SJSA1 (cell line): ENCODE measurements at places on chromosomes 1 and 21. TPM values are rescaled to one million over a fixed set of nuclear protein-coding genes. Genes with fewer than 3 reads are reported as not detected.

DNA sequence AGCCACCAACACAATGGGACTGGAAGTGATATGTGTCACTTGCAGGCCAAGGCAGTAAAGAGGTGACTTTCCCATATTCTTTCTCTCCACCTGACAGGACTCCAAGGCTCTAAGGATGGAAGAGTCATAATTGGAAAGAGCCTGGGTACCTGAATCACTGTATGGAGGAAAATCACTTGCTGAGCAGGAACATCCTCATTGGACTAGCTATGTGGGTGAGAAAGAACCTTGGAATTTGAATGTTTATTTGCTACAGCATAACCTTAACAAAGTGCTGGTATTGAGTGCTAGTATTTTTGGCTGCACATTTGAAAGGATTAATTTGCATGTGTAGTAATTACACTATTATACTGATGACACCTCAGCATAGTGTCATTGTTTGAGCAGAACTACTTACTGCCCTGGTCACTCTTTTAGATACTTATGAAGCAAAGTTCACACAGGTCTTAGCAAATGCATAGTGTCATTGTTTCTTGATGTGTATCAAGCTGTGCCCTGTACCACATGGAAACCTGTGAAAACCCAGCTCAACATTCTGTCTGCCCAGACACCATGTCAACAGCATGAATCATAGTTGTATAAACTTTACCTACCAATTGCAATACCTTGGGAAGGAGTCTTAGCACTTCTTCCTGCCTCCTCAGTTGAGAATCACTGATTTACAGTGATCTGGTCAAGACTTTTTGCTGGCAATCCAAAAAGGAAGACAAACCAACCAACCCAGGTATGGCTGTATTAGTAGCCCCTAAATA is 5.1 kb upstream of the S100A10 start:
- H3K4me1 ChIP-seq: peaks cover 33% of the 10 kb centered on the region
- no peak overlapping the region for H3K27ac ChIP-seq
- no peak overlapping the region for H3K4me3 ChIP-seq
- no peaks in the 10 kb centered on the region for H3K36me3 ChIP-seq

DNA sequence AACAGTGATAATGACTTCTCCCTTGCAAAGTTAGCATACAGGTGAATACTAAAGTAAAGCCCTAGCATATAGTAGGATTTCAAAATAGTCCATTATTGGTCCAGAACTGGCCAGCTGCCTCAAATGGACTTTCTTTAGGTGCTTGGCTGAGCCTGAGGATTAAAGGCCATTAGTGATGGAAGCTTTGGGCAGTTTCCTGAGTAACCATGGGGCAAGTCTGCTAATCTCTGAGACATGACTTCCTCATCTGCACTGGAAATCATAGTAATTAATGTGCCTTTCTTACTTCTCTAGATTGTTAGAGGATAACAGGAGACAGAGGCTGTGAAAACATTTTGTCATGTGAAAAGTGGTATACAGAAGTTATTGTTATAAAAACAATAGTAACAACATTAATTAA is 156.5 kb upstream of the UBE2U start:
- DNase-seq: no peak
- peaks cover 37% of the 10 kb centered on the region for H3K4me1 ChIP-seq
- H3K27ac ChIP-seq: no peak overlapping the region
- H3K4me3 ChIP-seq: no peak overlapping the region
- no peaks in the 10 kb centered on the region for H3K36me3 ChIP-seq

GRCh38 chr1:226532553-226532952 is 16.0 kb upstream of the STUM start:
- no peaks in the 10 kb centered on the region for H3K36me3 ChIP-seq
- peaks cover 6% of the 10 kb centered on the region; the same call in 1 of the 2 replicates for H3K27me3 ChIP-seq
- no peak overlapping the region for H3K27ac ChIP-seq
- no peak for DNase-seq

- no peaks in the 10 kb centered on the region; the same call in 1 of the 2 replicates for H3K27me3 ChIP-seq
- no peaks in the 10 kb centered on the region for H3K36me3 ChIP-seq
- no peak overlapping the region for H3K27ac ChIP-seq
- H3K4me3 ChIP-seq: no peak overlapping the region
These were observed 115.7 kb upstream of the ATP1A1 start for GRCh38 chr1:116257341-116257767.

- H3K4me3 ChIP-seq: no peak overlapping the region
- H3K27ac ChIP-seq: no peak overlapping the region
- H3K36me3 ChIP-seq: peaks cover 4% of the 10 kb centered on the region; the same call in 1 of the 2 replicates
- no peaks in the 10 kb centered on the region for H3K27me3 ChIP-seq
These were observed 13.6 kb downstream of the CNST start for GRCh38 chr1:246579818-246580217.

DNA sequence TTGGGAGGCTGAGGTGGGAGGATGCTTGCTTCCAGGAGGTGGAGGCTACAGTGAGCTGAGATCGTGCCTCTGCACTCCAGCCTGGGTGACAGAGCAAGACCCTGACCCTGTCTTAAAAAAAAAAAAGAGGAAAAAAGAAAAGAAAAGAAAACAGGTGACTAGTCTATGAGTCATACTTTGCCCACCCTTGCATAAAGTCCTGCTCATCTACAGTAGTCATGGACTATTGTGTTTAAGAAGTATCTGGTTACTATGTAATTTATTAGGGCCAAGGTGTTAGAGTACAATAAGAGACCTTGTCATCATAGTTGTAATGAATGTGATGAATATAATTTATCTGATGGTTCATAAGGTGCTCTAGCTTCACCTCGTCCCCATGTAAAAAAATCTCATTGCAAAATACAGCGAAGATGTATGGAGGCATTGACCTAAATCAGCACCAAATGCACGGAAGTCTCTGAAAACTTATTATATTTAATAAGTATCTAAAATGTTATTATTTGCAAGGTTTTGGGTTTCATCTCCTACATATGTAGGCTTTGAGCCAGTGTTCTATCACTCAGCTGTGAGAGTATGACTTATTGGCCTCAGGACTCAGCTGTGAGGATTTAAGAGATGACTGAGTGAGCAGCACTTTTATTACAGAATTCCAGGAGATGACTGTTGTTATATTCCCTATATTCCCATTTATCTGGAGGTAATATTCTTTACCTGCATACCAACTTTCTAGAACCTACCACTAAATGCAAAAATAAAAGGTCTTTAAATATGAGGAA is 19.9 kb upstream of the KCNJ6 start:
- no peaks in the 10 kb centered on the region for H3K4me1 ChIP-seq
- no peaks in the 10 kb centered on the region for H3K27me3 ChIP-seq
- H3K36me3 ChIP-seq: no peaks in the 10 kb centered on the region
- H3K4me3 ChIP-seq: no peak overlapping the region
- DNase-seq: no peak
- H3K27ac ChIP-seq: no peak overlapping the region

DNA sequence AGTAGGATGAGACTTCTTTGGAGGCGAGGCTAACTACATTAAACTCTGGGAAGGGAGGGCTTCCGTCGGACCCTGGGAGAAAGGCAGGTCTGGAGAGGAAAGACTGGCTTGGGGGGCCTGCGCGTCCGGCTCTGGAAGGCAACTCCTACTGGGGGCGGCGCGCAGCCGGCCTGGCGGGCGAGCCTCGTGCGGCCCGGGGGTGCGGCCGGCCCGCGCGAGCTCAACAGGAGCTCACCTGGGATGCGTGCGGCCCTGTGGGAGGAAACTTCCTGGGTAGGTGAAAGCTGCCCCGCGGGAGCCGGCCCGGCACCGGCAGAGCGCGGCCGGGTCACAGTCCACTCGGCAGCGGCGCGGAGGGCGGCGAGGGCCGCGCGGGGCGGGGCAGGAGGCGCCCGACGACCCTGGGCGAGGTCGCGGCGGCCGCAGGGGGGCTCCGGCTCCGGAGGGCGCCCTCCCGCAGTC is 449 bp downstream of the EPS15 start:
- peaks cover 9% of the 10 kb centered on the region; the same call in 1 of the 2 replicates for H3K36me3 ChIP-seq
- H3K4me3 ChIP-seq: peak overlapping the region; percentile 96
- no peaks in the 10 kb centered on the region for H3K27me3 ChIP-seq
- H3K4me1 ChIP-seq: peaks cover 41% of the 10 kb centered on the region
- no peak for DNase-seq

DNA sequence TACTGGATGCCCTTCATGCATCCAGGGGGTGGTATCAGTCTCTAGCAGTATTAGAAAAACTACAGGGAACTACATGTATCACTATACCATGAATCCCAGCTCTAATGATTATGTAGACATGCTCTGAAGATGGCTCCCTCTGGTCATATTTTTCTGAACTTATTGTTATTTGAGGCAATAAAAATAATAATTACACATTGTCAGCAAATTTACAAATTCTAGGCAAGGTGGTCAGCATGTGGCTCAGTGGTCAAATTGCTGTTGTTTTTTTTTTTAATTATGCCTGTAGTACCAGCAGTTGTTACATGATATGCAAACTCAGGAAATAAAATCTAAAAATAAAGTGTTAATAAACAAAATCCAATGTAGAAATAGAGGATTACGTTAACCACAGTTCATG is 22.5 kb downstream of the ASTN1 start:
- peaks cover 4% of the 10 kb centered on the region; the same call in 1 of the 2 replicates for H3K27me3 ChIP-seq
- no peak overlapping the region for H3K4me3 ChIP-seq
- H3K36me3 ChIP-seq: no peaks in the 10 kb centered on the region
- H3K4me1 ChIP-seq: no peaks in the 10 kb centered on the region
- no peak overlapping the region for H3K27ac ChIP-seq

DNA sequence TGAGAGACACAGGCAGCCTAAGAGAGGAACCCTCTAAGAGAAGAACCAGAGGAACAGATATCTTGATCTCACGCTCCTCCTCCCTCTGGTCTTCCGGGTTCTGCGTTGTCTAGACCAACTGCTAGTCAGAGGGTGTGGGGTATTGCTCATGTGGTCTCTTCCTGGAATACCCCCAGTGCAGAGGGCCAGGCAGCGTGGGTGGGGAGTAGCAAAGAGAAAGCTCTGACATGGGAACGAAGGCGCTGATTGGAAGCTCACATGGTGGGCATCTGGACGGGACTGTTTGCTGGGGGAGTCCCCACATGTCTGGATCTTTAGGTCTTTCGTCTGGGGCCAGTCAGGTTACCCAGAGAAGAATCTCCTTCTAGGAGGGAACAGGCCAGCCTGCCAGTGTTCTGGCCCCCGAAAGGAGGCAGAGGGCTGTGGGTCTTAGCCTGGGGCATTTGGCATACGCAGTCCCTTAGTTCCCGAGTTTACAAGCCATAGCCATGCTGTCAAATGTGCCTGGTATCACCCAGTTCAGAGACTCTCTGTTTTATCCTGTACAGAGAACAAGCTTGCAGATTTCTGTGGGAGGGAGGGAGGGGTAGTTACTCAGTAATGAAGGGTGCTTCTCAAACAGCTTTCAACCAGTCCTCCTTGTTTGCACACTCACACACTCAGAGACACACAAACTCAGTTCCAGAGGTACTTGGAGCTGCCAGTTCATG is 18.3 kb upstream of the IL6R start:
- DNase-seq: no peak
- H3K27me3 ChIP-seq: 0 out of 2 replicates have a peak, but pooled peaks cover 3% of the 10 kb centered on the region
- H3K27ac ChIP-seq: no peak overlapping the region
- H3K4me1 ChIP-seq: peaks cover 7% of the 10 kb centered on the region

DNA sequence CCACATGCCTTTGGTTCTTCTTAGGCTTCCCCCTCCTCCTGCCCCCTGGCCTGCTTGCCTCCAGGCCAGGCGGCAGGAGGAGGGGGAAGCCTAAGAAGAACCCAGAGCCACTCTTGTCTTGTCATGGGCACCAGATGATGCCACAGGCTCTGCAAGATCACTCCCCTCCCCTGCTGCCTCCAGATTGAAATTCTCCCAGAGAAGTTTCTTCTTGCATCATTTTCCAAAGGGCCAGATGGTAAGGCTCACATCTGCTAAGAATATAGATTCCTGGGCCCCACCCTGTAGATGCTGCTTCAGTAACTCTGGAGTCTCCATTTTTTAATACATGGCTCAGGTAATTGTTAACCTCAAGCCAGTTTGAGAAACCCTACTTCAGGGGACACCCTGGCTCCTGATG is 60.8 kb downstream of the FAM163A start:
- DNase-seq: no peak
- H3K4me3 ChIP-seq: no peak overlapping the region
- no peak overlapping the region for H3K27ac ChIP-seq
- H3K36me3 ChIP-seq: no peaks in the 10 kb centered on the region
- no peaks in the 10 kb centered on the region; the same call in 1 of the 2 replicates for H3K27me3 ChIP-seq
- H3K4me1 ChIP-seq: no peaks in the 10 kb centered on the region

DNA sequence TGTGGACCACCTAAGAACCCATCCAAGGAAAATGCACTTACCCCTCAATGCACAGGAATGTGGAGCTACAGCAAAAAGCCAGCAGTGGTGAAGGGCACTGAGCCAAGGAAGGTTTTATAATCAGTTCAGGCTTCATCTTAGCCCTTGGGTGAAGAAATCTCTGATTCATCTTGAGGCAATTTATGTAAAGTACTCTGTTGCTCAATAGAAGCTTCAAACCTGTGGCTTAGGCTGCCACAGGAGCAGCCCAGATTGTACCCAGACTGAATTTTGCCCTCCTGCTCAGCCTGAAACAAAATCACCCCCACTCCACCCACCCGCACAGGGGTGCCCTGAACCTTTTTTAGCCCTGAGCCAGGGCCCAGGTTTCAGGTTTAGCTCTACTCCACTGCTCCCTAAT is at the start of gene S100A12:
TSS of gene S100A12 (minus strand) at position 111 of the 400 bp plus-strand sequence. CDS start 1,029 bp downstream, outside the sequence.
- H3K4me3 ChIP-seq: no peak within 1 kb of the TSS
- H3K27me3 ChIP-seq: no peaks in the 10 kb centered on the region
- H3K27ac ChIP-seq: no peak within 1 kb of the TSS

GRCh38 chr1:209819058-209819457 is 8.7 kb upstream of the UTP25 start:
- DNase-seq: no peak
- H3K36me3 ChIP-seq: no peaks in the 10 kb centered on the region
- H3K4me1 ChIP-seq: peaks cover 14% of the 10 kb centered on the region
- H3K27ac ChIP-seq: no peak overlapping the region
- 0 out of 2 replicates have a peak, but pooled peaks cover 3% of the 10 kb centered on the region for H3K27me3 ChIP-seq

DNA sequence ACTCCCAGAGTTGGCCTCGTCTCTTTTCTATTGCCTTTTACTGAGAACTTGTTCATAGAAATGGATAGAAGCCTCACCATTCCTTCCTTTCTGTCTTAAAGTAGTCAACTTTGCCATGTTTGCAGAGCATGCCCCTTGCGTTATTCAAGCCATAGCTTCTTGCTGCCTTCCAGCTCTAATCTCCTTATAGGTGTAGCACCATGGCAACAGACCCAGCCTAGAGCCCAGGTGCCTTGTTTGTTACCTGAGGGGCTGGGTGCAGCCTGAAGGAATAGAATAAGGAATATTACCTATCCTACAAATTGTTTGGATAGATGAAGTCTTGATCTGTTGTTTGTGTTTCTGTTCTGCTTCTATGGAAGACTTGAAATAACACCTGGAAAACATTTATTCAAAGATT is 59.9 kb downstream of the CLEC20A start:
- H3K4me1 ChIP-seq: peaks cover 3% of the 10 kb centered on the region
- H3K27me3 ChIP-seq: no peaks in the 10 kb centered on the region
- H3K27ac ChIP-seq: no peak overlapping the region
- H3K36me3 ChIP-seq: peaks cover 18% of the 10 kb centered on the region
- no peak overlapping the region for H3K4me3 ChIP-seq

GRCh38 chr1:150235294-150235851 is 539 bp downstream of the ANP32E start:
- H3K36me3 ChIP-seq: peaks cover 26% of the 10 kb centered on the region
- H3K27ac ChIP-seq: peak overlapping the region; percentile 72
- H3K4me1 ChIP-seq: peaks cover 13% of the 10 kb centered on the region
- H3K27me3 ChIP-seq: no peaks in the 10 kb centered on the region
- H3K4me3 ChIP-seq: peak overlapping the region; percentile 90

HFM1 gene
- total RNA-seq: not detected in 2 replicates

FMO4 gene
- 2.8 TPM in 1 of 2 replicates, not detected in the other for total RNA-seq

ETV3L gene
- not detected in 2 replicates for total RNA-seq

KCNT2 gene
- 0.05 and 0.25 TPM in 2 replicates for total RNA-seq

GBP4 gene
- total RNA-seq: 0.56 and 2.3 TPM in 2 replicates

LCE3E gene
- total RNA-seq: not detected in 2 replicates
